ENCODE measurements at places on chromosomes 1 and 21.
A peak's percentile ranks its signal among the peaks of the same experiment; 100 is the strongest.

DNA sequence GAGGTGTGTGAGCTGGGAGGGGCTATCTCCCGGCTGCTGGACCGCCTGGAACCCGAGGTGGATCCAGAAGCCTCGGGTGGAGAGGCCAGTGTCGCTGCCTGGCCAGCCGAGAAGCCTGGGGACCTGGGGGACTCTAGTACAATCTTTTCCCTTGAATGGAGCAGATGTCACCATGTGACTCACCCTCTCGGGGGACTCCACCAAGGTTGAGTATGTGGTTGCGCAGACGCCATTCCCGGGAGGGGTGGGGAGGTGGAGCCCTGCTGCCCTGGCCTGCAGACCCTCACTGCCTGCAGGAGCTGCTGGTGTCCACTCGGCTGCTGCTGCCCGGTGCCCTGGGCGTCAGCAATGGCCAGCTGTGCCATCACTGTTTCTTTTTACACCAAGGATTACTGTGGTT is 40.3 kb downstream of the TP73 start:
- DNase-seq, result no peak

- peak; percentile 84 for DNase-seq
Measured at GRCh38 chr1:7470904-7471638, 300.0 kb upstream of the VAMP3 start.

DNA sequence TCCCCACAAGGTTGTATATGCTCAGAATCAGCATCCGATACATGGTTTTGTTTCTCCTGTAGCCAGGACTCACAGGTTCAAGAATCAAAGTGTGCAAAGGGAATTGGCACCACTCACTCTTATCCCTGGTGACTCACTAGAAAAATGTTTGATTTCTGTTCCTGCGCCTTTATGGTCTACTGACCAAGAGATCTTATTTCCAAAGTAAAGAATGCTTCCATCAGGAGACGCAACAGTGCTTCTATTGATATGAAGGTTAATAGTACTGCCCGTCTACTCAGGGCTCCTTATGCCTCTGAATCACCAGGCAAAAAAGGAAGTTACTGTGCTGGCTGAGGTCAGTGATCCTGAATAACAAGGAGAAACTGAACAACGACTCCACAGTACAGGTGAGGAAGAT is 1392.0 kb upstream of the PRMT6 start:
- DNase-seq, result no peak

DNA sequence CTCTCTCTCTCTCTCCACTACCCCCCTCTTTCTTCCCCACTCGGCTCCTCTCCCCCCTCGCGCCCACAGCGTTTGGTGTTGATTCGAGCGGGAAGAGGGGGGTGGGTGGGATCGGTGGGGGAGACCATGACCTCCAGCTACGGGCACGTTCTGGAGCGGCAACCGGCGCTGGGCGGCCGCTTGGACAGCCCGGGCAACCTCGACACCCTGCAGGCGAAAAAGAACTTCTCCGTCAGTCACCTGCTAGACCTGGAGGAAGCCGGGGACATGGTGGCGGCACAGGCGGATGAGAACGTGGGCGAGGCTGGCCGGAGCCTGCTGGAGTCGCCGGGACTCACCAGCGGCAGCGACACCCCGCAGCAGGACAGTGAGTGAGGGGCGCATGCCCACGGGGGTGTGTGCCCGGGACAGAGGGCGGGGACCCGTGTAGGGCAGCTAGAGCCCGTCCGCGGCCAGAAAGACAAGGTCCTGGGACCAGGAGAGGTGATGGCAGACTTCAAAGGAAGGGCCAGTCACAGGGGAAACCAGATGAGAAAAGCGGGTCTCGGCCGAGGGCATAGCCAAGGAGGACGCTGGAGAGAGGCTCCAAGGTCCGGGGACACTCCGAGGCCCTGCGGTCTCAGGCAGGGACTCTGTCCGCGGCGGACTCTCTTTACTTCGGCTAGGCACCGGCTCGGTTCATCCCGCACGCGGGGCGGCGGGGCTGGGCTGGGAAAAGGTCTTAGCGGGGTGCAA is at the start of gene PRRX1:
Gene PRRX1, plus strand, starts transcription at position 39 of the 735 bp plus-strand sequence. Its CDS starts 88 bp downstream, at position 127.
- peak; percentile 57 for DNase-seq

DNA sequence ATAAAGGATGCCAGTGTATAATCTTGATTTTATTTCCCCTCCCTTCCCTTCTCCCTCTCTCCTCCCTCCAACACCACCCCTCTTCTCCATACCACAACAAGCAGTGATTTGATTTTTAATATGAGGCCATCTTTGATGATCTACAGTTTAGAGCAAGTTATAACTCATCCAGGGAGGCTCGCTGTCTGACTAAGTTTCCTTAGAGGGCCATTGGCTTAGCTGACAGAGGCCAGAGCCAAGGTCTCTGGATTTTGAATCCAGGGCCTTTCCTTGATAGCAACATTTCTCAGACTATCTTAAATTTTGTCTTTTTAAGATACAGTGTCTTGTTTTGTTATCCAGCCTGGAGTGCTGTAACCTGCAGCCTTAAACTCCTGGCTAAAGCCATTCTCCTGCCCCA is 431.0 kb upstream of the USP24 start:
- DNase-seq, result no peak
